ENCODE measurements at places on chromosomes 3 and 15. TPM values are rescaled to one million over a fixed set of nuclear protein-coding genes. Genes with fewer than 3 reads are reported as not detected.

DNA sequence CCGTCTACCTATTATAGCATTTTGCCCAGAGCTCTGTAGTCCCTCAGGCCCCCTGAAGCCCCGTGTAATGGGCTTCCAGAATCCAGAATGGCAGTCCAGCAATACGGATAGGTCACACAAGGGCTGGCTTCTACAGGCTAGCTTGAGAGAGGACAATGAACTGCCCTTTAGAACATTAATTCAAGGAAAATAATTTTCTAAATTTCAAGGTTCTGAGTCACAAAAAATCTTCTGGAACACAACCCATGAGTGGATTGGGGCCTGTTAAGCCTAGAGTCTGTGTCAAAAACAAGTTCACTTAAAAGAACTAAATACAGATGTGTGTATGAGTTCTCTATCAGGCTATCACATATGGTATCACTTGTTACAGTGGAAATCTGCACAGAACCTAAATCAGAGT, 28.8 kb downstream of the DCP1A start:
- no peak overlapping the region for H3K27ac ChIP-seq
- no peaks in the 10 kb centered on the region for H3K27me3 ChIP-seq
- no peak overlapping the region for H3K4me3 ChIP-seq
- DNase-seq, result no peak

DNA sequence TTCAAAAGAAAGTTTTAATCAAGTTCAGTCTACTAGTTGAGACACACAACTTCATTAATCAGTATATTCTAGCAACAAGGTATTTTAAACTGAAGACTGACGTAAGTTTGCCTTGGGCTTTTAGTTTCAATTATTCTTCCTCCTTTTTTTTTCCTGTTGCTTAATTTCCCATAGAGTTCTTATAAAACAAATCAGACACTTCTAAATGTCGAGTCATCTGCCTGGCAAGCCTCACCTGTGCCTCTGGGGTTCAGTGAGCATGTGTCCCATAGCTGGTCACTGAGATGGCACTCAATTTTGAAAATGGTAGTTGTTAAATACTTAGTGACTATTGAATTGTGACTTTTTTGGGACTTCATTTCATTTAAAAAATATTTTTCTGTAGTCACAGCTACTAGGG, 27.4 kb downstream of the NKIRAS1 start:
- H3K27ac ChIP-seq, result no peak overlapping the region
- H3K36me3 ChIP-seq, result peaks cover 1% of the 10 kb centered on the region
- H3K4me3 ChIP-seq, result no peak overlapping the region
- no peaks in the 10 kb centered on the region for H3K27me3 ChIP-seq

The STXBP5L gene
- total RNA-seq, result not detected

The UROC1 gene
- total RNA-seq, result not detected

DNA sequence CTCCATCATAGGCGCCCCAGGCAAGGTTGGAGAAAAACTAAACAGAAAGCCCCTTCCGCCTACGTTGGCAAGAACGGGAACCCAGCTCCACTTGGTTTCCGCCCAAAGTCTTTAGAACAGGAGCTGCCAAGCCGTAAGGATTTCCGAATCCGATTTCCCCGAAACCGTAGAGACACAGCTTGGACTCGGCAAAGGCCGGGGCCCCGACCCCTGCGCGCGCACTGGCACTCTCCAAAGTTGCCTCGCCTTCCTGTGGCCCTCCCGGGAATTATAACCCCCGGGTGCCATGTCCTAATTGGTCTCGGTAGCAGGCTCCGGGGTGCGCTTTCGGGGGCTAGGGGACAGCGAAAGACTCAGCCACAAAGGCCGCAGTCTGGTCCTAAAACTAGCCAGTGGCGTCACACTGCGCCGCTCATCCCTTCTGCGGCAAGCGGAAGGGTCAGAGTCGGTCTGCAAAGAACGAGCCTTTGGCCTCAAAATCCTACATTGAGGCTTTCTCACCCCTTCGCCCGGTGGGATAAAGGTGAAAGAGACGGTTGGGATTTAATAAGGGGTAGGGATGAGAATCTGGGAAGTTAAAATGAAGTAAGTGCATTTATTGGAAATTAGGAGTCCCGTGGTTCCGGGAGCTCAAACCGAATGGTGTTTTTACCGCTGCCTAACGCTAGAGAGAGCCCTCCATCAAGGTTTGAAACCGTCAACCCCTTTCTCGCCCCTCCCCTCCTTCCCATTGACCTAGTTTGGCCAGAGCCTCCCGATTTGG, 6.8 kb downstream of the BCL6 start:
- H3K4me1 ChIP-seq, result peaks cover 47% of the 10 kb centered on the region
- no peaks in the 10 kb centered on the region for H3K27me3 ChIP-seq
- peak overlapping the region; percentile 98 for H3K27ac ChIP-seq
- peak overlapping the region; percentile 93 for H3K4me3 ChIP-seq

The TRPC1 gene
- 2.4 TPM for total RNA-seq

DNA sequence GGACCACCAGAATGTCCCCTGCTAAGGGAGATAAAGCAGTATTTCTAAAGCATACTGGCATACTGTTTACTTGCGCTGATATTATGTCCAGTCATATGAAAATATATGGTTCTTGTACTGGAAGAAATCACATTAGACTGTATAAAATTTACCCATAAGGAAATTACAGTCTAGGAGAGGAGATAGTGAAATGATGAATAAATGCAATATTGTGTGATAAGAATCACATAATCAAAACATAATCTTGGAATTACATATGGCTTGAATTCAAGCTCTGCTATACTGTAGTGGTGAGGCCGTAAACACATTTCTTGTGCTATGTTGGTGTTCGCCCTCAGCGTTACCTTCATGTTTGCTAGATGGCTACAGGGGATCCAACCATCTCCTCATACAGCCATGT, 20.7 kb upstream of the TGFBR2 start:
- H3K36me3 ChIP-seq, result no peaks in the 10 kb centered on the region
- no peaks in the 10 kb centered on the region for H3K27me3 ChIP-seq
- H3K4me3 ChIP-seq, result no peak overlapping the region
- H3K27ac ChIP-seq, result no peak overlapping the region

The GATA2 gene
- not detected for total RNA-seq

The CRBN gene
- 33.7 TPM for total RNA-seq

All from activated CD8-positive, alpha-beta T cell treated with anti-CD3 and anti-CD28 coated beads for 36 hours (primary cell).